ENCODE measurements at places on chromosomes 3 and 15. TPM values are rescaled to one million over a fixed set of nuclear protein-coding genes. Genes with fewer than 3 reads are reported as not detected.

WDR93 gene
- total RNA-seq: 0.06 TPM

TMOD3 gene
- 59.7 TPM for total RNA-seq

SLC15A2 gene
- 0.25 TPM for total RNA-seq

KLHL40 gene
- not detected for total RNA-seq

IL17RD gene
- total RNA-seq: 0.56 TPM

SLC12A1 gene
- not detected for total RNA-seq

MRPL47 gene
- 37.3 TPM for total RNA-seq

NEO1 gene
- total RNA-seq: 27.0 TPM

IQCB1 gene
- total RNA-seq: 12.4 TPM
